ENCODE measurements at places on chromosomes 6 and 20.

DNA sequence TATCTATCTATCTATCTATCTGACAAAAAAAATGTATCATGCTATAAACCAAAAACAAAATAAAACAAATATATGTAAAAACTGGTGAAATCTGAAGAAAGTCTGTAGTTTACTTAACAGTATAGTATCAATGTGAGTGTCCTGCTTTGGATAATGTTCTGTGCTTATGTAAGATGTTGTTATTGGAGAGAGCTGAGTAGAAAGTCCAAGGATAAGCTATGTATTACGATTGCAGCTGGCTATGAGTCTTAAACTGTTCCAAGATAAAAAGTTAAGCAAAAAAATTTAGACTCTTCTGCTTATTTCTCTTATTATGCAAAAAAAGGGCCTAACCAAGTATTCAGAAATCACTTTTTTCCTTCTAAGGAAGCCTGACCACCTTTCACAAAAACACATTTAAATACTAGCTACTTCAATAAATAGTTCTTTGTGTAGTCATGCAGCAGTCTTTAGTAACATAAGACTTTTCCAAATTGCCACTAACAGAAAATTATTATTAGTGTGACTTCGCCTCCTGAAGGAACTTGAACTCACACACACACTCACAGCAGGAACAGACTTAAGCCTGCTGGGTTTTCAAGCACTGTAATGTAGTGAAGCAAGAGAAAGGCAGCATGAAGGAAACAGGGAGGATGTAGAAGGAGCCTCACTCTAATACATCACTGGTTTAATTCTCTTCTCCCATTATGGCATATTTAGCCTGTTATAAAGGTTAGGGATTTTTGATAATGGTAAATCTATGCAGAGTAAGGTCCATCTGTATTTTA lies 265.8 kb upstream of the GJE1 start:
- no peak for DNase-seq

DNA sequence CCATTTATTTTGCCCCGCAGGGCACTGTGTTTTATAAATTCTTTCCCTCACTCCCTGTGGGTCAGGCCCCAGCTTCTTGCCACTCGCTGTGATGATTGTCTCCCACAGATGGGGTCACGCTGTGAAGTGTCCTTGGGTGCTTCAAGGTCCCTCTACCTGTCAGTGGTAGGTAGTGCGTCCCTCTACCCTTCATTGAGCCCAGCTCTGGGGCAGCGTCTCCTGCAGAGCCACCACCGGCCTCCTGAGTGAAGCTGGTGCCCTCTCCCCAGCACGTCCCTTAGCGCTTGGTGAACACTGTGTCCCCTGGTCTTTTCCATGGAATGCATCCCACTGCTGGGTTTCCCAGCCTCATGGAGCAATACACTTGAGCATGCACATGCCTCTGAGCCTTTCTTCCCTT lies 108.2 kb downstream of the NRN1 start:
- no peak for DNase-seq

DNA sequence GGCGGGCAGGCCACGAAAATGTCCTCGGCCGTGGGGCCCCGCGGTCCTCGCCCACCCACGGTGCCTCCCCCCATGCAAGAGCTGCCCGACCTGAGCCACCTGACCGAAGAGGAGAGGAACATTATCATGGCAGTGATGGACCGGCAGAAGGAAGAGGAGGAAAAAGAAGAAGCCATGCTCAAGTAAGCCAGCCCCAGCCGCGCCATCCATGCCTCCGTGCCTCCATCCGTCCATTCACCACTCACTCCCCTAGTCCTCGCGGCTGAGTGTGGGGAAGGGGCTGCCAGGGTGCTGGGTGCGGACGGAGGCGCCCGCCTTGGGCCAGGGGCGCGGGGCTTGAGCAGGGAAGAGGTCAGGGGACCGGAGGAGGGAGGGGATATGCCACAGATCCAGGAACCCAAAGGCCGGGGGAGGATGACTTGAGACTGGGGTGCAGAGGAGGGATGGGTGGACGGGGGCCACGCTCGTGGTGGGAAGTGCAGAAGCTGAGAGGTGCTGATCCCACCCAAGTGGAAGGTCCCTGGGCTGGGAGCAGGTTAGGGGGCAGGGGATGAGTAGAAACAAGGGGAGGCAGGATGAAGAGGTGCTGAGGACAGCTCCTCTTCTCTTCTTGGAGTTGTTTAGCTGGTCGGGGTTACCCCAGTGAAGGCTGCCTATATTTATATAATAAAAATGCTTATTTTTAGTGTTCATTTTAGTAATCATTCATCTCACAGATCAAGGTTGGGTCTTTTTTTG lies 825 bp downstream of the RIMS1 start:
- DNase-seq: no peak

- DNase-seq: peak; percentile 2
Observed at GRCh38 chr20:40961686-40962640, 66.7 kb upstream of the TOP1 start.

- no peak for DNase-seq
Observed at GRCh38 chr20:33018169-33018931, 10.8 kb downstream of the BPIFB2 start.

GRCh38 chr20:44832724-44833123 lies 22.4 kb upstream of the RIMS4 start:
- no peak for DNase-seq

DNA sequence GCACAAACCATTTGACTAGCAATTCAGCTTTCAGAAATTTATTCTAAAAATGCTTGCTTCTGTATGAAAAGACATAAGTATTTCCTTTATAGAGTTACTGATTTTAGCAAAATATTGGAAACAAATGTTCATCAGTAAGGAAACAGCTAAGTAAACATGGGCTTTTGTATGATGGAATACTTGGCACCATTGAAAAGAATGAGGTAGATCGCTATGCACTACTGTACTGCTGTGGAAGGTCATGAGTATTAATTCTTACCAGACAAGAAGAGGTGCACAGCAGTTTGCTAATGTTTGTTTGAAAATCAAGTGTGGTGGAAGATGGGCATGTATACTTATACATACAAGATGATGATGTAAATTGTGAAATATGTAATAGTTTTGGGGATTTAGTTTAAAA lies 73.0 kb downstream of the FARS2 start:
- no peak for DNase-seq

DNA sequence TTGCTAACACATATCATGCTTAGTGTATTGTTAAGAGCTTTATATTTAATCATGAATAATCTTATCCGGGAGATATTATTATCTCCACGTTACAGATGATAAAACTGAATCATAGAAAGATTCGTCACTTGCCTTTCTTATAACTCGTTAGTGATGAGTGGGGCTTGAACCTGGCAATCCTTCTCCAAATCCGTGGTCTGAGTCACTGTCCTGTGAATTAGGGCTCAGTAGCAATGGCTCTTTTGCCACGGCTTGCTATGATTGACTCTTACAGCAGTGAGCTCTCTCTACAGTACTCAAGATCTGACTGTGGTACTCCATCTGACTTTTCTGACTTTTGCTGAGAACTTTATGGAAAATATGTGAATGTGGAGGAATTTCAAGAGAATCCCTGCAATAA lies 246.9 kb downstream of the PACRG start:
- no peak for DNase-seq

DNA sequence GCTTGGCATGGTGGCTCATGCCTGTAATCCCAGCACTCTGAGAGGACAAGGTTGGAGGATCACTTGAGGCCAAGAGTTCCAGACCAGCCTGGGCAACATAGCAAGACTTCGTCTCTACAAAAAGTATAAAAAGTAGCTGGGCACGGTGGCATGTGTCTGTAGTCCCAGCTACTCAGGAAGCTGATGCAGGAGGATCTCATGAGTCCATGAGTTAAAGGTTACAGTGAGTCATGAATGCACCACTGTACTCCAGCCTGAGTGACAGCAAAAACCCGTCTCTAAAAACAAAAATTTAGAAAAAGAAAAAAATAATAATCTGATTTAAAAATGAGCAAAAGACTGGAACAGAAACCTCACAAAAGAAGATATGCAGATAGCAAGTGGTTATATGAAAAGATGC lies 279.7 kb downstream of the RNGTT start:
- no peak for DNase-seq

GRCh38 chr6:142942238-142942637 lies 2.7 kb downstream of the HIVEP2 start:
- DNase-seq: no peak

DNA sequence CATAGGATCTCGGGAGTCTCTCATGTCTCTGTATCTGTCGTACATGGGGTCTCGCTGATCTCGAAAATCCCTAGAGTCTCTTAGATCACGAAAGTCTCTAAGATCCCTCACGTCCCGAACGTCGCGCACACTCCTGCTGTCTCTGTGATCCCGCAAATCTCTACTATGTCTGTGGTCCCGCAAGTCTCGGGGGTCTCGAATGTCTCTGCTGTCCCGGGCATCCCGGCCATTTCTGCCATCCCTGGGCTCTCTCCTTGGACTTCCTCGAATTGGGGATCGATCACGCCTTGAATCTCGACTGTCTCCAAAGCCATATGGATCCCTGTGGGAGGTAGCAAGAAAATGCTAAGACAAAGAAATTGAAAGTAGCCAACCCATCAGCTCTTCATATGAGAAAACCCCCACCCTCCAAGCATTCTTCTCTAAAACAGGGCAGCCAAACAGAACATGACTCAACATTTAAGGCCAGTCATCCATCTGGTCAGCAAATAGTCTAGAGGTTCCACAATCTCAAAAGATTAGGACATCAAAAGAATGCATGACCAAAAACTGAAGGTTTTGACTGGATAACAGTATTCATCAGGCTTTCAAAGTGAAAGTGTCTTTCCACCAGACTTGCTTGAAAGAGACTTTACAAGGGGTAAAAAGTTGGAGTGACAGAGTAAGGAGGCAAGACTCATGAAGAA lies 19.4 kb downstream of the NCOA5 start:
- no peak for DNase-seq

GRCh38 chr6:3222506-3223038 lies 4.9 kb downstream of the TUBB2B start:
- no peak for DNase-seq

DNA sequence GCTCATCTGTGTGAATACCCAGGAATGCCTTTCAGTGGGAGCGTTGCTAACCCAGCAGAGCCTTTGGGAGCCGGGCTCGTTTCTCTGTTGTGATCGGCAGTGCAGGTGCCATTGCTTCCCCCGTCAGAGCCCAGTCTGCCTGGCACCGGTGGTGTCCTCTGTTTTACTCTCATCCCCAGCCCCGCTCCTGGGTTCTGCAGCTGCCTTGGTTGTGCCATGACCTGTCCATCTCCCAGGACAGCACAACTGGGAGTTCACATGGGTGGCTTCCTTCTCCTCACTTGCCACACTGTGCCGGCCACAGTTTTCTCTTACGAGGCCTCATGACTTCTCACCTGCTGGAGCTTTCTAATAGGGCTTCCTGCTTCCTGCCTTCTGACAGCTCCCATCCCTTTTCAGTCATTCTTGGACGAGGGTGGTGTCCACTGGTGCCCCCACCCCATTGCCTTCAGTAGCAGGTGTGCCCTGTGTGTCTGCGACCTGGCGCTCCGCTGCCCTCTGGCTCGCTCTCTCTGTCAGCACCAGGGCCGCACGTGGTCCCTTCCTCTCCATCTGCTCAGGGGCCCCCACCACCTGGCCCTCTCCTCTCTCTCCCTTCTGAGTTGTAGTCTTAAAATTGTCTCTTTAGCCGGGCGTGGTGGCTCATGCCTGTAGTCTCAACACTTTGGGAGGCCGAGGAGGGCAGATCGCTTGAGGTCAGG lies 110.9 kb downstream of the RPP40 start:
- no peak for DNase-seq

DNA sequence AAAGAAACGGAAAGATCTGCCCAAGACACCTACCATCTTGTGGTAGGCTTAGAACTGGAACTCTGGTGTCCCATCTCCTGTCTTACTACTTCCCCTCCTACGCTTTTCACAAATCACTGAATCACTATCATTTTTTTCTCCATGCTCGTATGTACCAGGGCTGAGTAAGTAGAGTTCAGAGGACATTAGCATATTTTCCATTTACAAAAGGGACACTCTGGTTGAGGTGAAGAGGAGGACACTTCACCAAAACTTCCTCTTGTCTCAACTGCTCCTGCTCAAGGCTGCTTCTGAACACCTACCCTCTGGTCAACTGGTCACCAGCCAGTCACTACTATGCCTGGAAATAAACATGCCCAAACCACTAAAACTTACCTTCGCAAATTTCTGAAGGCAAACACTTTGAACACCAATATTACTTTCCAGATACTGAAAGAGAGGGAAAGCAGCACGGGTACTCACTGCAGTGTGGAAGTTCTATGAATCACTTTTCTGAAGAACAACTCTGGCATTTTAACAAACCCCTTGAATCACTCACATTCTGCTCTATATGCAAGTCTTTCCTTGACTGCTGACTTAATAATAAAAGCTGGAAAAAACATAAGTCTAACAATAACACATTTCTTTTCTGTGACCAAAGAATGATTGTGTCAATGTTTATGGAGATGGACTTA lies 123.3 kb downstream of the INSM1 start:
- DNase-seq: no peak

DNA sequence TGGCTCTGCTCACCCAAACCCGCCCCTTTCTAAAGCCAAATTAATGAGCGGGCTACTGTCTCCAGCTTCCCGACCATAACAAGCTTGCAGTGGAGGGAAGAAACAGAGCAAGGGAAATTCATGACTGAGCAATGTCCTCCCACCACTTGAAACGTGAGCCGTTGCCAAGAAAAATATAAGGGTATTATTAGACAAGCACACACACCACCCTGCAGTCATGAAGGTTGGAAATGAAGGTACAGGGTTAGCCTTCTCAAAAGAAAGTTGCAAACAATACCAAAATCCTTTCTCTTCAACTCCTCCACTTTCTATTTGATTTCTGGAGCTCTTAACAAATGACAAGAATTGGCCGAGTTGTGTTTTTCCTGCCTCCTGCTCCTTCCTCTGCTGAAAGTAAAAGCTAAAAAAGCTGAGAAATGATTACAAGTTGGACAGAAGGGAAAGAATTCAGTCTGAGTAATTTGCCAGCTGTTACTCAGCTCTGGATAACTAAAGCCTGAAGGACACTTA lies 151.1 kb upstream of the B3GAT2 start:
- DNase-seq: no peak

- DNase-seq: no peak
Observed at GRCh38 chr20:50138479-50139393, 14.8 kb downstream of the PEDS1 start.

DNA sequence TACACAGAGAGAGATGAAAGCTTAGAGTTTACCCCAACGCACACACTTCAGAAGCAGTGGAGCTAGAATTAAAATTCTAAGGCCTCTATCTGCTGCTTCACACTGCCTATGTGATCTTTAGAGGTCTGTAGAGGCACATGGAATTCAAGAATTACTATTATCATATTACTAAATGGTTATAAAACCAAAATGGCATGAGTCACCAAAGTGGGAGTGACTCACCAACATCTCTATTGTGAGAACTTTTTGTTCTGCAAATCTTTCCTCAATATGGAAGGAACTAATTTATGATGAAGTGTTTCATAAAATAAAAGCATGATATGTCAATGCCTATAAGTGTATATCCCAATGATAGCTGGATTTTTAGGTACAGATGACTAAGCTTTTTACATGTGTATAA lies 28.5 kb upstream of the TMEM244 start:
- DNase-seq: no peak

Data from germinal center (tissue), 1 donor.